HFFc6 (cell line): ENCODE measurements at places on chromosomes 3 and 15.

DNA sequence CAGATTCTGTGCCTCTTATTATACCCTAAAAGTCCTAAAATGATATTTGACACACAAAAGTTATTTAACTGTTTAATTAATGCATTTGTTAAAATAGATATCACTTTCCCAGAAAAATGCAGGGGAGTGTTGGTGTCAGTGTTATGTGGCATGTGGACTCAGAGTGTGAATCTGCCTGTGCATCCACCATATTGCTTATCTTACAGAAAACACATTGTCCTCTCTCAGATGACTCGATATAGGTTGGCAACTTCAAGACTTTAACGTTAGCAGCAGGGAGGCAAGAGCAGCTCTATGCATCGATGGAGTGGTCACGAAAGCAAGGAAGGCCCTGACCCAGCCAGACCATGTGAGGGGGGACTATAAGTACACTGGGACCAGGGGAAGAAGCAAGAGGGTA, 165.4 kb upstream of the DCBLD2 start:
- H3K4me3 ChIP-seq = no peak overlapping the region
- H3K27ac ChIP-seq = no peak overlapping the region
- H3K4me1 ChIP-seq = no peaks in the 10 kb centered on the region

DNA sequence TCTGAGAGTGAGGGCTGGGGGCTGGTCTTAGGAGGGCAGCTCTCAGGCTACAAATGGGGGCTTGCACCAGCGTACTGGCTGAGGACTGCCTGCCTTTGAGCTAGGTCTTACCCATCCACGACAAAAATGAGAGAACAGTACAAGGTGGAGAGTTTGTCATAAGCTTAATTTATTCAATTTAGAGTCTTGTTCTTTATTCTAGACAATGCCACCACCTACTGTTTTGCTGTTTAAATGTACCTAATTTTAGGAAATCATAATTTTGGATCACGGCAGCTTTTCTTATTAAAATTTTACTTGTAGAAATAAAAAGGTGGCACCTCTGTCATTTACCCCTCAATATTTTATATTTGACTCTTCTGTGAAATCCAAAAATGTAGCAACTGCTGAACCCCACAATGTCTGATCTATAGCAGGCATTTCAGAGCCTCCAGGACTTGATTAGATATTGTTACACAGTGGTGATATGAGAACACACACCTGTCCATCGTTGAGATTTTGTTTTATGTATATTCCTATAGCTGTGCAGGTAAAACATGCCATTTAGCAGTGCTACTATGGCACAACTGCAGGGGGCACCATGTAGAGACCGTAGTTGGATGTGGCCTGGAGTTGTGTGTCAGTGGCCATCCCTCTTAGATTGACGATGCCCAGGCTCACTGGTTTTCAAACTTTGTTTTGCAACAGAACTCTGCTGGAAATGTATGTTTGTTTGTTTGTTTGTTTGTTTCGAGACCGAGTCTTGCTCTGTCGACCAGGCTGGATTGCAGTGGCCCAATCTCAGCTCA, 88.6 kb downstream of the SLCO3A1 start:
- DNase-seq = no peak
- H3K36me3 ChIP-seq = no peaks in the 10 kb centered on the region
- peaks cover 4% of the 10 kb centered on the region for H3K27me3 ChIP-seq
- no peak overlapping the region; the same call in 1 of the 2 replicates for H3K27ac ChIP-seq
- peaks cover 37% of the 10 kb centered on the region for H3K4me1 ChIP-seq
- H3K4me3 ChIP-seq = no peak overlapping the region; the same call in 1 of the 2 replicates

DNA sequence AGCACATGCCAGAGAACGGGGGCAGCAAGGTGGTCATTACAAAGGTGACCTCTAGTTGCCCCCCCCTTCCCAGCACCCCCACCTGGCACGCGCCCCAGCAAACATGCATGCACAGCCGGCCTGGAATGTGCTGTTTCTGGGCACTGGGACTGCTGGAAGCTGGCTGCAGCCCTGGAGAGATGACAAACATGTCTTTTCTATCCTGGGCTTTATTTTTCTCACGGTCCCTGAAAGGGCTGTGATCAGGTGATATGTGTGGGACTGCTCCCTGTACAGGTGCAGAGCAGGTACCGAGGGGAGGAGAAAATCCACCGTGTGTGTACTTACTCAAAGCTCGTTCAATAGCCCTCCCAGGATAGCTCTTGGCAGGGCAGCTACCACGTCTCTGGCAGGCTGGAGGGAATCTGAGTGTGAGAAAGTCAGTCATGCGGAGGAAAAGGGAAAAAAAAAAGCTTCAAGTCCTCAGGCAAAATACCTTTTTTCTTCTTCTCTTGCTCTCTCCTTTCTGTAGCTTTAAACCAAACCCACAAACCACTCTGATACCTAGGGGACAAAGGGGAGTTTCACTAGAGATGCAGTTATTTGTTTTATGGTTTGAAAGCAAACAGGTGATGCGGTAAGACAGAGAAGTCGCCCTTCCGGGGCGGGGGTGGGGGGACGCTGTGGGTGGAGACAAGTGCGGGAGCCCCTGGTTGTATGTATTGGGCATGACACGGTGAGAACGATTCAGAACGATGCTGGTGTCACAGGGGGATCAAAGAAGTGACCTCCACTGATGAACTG, 5.0 kb upstream of the HES1 start:
- H3K27me3 ChIP-seq = peaks cover 26% of the 10 kb centered on the region
- H3K27ac ChIP-seq = no peak overlapping the region
- no peak overlapping the region for H3K4me3 ChIP-seq
- H3K4me1 ChIP-seq = peaks cover 14% of the 10 kb centered on the region

- no peak overlapping the region for H3K27ac ChIP-seq
- no peak for DNase-seq
- peaks cover 14% of the 10 kb centered on the region for H3K27me3 ChIP-seq
- H3K4me1 ChIP-seq = no peaks in the 10 kb centered on the region
- no peak overlapping the region for H3K4me3 ChIP-seq
Observed at GRCh38 chr3:56952061-56952460, 108.4 kb upstream of the SPATA12 start.

DNA sequence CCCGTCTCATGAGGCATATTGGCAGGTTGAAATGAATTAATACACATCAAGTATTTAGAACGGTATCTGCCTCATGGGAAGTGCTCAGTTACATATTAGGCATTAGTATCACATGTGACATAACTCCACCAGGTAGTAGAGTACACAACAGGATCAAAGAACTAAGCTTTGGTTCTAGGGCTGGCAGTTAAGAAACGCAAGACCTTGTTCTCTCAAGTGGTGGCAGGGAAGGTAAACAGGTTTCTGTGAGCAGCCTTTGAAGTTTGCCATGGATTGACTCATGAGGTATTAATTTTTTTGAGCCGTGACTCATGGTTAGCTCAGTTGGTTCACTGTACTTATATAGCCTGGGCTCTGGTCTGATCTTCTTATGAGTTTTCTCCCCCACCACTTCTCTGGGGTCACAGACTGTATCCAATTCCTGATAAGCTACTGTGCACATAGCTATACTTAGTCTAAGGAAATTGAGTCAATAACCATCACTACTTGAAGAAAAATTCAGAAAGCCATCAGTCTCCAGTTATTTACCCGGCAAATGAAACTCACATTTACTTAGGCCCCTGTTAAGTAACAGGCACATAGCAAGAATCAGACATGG, 155.6 kb upstream of the STT3B start:
- H3K36me3 ChIP-seq = no peaks in the 10 kb centered on the region
- no peak overlapping the region for H3K27ac ChIP-seq
- DNase-seq = peak; percentile 70
- peaks cover 6% of the 10 kb centered on the region; the same call in 1 of the 2 replicates for H3K27me3 ChIP-seq

- H3K36me3 ChIP-seq = no peaks in the 10 kb centered on the region
- no peak overlapping the region for H3K27ac ChIP-seq
- H3K4me1 ChIP-seq = peaks cover 6% of the 10 kb centered on the region; the same call in 1 of the 2 replicates
- H3K4me3 ChIP-seq = no peak overlapping the region
Observed at GRCh38 chr3:14532691-14533456, 7.3 kb downstream of the GRIP2 start.

DNA sequence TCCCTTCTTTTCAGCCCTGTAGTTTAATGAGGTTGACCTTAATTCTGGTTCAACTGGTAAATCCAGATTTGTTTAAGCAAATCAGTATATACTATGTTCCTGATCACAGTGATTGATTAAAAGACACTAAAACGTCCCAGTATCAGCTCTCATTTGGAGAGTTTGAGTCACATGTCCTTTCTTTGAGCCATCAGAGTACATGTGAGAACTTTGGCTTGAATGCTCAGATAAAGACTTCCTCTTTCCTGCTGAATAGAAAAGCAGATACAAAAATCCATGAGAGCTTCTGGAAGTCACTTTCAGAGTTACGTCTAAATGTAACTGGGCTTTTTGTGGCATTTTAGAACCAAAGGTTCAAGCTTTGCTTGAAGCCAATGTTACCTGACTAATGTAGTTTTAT, 341.8 kb upstream of the SATB1 start:
- no peaks in the 10 kb centered on the region for H3K27me3 ChIP-seq
- no peak for DNase-seq
- H3K27ac ChIP-seq = no peak overlapping the region
- H3K4me1 ChIP-seq = no peaks in the 10 kb centered on the region
- no peaks in the 10 kb centered on the region for H3K36me3 ChIP-seq

DNA sequence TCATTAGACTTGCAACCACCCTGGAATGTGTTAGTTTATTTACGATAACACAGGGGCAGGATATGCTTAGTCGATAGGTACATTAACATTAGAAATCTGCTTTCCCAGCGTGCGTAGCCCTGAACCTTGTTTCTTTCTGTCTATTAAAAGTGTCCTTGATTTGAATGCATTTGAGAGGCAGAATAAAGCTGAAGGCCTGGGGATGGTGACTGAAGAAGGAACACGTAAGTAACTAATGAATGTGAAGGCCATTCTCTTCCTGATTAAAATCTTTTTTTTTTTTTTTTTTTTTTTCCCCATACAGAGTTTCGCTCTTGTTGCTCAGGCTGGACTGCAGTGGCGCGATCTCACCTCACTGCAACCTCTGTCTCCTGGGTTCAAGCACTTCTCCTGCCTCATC, 142.8 kb upstream of the CHRM5 start:
- H3K36me3 ChIP-seq = no peaks in the 10 kb centered on the region
- no peaks in the 10 kb centered on the region for H3K4me1 ChIP-seq
- peaks cover 10% of the 10 kb centered on the region for H3K27me3 ChIP-seq

DNA sequence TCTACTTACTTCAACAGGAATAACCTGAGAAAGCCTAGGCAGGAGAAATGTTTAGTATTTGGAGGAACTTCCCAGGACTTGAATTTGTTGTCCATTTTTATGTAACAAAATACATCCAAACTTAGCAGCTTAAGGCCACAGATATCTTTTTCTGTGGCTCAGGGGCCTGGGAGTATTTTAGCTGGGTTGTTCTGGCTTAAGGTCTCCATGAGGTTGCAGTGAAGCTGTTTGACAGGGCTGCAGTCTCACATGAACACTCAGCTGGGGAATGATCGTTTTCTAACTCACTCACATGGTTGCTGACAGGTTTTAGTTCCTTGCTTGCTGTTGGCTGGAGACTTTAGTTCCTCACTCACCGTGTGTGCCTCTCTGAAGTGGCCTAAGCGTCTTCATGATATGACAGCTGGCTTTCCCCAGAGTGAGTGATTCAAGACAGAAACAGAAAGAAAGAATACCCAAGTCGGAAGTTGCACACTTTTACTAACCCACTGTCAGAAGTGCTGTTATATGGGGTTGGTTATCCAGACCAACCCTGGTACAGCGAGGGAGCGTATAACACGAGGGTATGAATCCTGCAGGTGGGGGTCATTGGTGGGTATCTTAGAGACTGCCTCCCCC, 229.7 kb upstream of the TBL1XR1 start:
- no peak overlapping the region for H3K4me3 ChIP-seq
- DNase-seq = no peak
- no peaks in the 10 kb centered on the region; the same call in 1 of the 2 replicates for H3K27me3 ChIP-seq
- no peaks in the 10 kb centered on the region for H3K36me3 ChIP-seq

GRCh38 chr3:8497582-8497981, 4.0 kb upstream of the LMCD1 start:
- no peaks in the 10 kb centered on the region for H3K36me3 ChIP-seq
- peaks cover 48% of the 10 kb centered on the region for H3K4me1 ChIP-seq
- no peak overlapping the region for H3K4me3 ChIP-seq
- no peak for DNase-seq
- H3K27me3 ChIP-seq = no peaks in the 10 kb centered on the region; the same call in none of the 2 replicates

DNA sequence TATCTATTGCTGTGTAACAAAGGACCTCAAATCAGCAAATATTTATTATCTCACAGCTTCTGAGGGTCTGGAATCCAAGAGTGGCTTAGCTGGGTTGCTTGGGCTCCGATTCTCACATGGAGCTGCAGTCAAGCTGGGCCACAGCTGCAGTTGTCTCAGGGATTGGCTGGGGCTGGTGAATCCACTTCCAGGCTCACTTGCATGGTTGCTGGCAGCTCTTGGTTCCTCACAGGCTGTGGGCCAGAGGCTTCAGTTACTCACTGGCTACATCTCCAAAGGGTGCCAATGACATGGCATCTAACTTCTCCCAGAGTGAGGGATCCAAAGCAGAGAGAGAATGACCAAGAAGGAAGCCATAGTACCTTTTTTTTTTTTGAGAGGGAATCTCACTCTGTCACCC, 13.9 kb upstream of the SYNM start:
- no peak overlapping the region for H3K4me3 ChIP-seq
- no peak overlapping the region for H3K27ac ChIP-seq
- peaks cover 6% of the 10 kb centered on the region for H3K4me1 ChIP-seq
- H3K36me3 ChIP-seq = no peaks in the 10 kb centered on the region

- DNase-seq = no peak
- H3K4me1 ChIP-seq = no peaks in the 10 kb centered on the region
- peaks cover 1% of the 10 kb centered on the region; the same call in 1 of the 2 replicates for H3K27me3 ChIP-seq
- no peak overlapping the region for H3K27ac ChIP-seq
- H3K4me3 ChIP-seq = no peak overlapping the region
Observed at GRCh38 chr15:94586099-94586498, 354.7 kb downstream of the MCTP2 start.

GRCh38 chr3:46509661-46510187, 11.9 kb downstream of the RTP3 start:
- no peaks in the 10 kb centered on the region for H3K36me3 ChIP-seq
- H3K4me1 ChIP-seq = peaks cover 18% of the 10 kb centered on the region; the same call in 1 of the 2 replicates
- no peak overlapping the region for H3K4me3 ChIP-seq

- no peak overlapping the region for H3K27ac ChIP-seq
- no peak overlapping the region for H3K4me3 ChIP-seq
- H3K36me3 ChIP-seq = no peaks in the 10 kb centered on the region
- no peaks in the 10 kb centered on the region for H3K27me3 ChIP-seq
- DNase-seq = no peak
Observed at GRCh38 chr3:182122779-182123178, 411.1 kb downstream of the SOX2 start.

- no peak overlapping the region for H3K4me3 ChIP-seq
- H3K4me1 ChIP-seq = peaks cover 6% of the 10 kb centered on the region; the same call in 1 of the 2 replicates
- no peak overlapping the region for H3K27ac ChIP-seq
- H3K36me3 ChIP-seq = no peaks in the 10 kb centered on the region
- peaks cover 53% of the 10 kb centered on the region for H3K27me3 ChIP-seq
Observed at GRCh38 chr3:32842531-32842931, 24.7 kb downstream of the TRIM71 start.
